NB4 (cell line): ENCODE measurements at places on chromosomes 12 and 14.

DNA sequence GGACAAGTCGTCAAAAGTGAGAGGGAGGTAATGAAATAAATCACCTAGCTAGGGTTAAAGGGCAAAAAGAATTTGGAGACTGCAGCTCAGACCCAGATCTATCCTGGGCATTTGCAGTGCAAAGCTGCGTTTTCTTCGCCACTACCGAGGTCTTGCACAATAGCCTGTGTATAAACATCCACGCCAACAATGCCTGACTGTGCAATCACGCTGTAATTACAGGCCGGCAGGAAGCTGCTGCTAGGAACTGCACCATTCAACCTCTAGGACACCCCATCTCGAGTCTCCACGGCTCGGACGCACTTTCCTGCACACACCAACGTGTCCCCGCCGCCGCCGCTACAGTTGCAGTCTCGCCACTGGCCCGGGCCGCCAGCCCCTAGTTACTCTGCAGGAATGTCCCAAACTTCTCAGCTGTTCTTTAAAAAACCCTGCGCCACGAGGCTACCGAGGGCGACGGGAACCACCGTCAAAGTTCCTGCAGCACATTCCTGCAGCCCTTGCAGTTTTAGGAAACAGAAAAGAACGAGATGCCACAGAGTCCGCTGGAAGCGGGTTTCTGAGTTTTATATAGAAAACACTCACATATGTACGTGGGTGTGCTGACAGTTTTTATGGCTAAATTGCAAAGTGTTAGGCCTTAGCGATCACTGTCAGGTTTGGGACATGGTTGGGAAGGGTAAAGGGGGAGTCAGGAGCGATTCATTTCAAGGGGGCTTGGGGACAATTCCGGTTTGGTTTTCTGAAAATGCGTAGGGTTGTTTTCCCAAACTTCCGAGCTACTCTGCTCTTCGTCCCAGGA is 65.6 kb upstream of the PTGR2 start:
- peak; percentile 95 for DNase-seq

DNA sequence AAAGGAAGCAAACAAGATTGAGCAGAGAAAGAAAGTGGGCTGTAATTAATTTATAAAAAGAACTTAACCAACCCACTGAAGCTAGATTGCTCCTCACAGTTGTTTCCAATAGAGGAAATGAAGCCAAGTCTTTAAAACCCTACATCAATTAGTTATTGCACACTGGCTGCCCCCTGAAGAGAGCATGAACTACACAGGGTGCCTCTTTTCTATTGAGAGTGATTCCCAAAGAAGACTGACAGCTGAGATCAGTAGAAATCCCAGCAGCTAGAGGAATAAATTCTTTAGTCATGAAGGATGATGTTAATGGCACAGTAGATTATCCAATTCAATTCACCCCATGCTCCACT is 8.6 kb upstream of the USP15 start:
- DNase-seq: no peak

- DNase-seq: no peak
Measured at GRCh38 chr12:69988481-69989321, 163.7 kb downstream of the MYRFL start.

DNA sequence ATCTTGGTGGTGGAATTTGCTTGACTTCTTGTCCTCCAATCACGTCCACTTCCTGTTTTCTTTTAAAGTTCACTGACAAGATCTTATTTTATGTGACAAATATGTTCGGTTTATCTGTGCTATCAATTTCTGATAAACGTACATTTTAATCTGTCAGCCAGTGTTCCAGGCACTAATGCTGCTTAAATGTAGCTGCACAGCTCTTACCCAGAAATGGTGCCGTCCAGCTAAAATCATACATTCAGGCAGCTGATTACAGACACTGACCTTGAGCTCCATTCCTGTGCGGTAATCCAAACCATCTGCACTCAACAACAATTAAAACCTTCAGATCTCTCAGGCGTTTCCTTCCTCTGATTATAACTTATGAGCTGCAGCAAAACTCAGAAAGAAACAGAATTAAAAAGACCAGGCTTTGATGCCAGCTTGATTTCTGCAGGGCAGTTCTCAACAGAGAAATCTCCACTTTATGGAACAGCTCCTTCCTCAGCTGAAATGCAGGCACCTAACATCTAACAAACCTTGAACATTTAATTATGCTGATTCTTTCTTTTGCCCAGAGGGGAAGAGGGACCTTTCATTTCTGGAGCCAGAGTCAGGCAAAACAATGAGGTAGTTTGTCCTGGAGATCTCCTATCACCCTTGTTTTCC is 26.4 kb upstream of the RASSF3 start:
- peak; percentile 27 for DNase-seq

DNA sequence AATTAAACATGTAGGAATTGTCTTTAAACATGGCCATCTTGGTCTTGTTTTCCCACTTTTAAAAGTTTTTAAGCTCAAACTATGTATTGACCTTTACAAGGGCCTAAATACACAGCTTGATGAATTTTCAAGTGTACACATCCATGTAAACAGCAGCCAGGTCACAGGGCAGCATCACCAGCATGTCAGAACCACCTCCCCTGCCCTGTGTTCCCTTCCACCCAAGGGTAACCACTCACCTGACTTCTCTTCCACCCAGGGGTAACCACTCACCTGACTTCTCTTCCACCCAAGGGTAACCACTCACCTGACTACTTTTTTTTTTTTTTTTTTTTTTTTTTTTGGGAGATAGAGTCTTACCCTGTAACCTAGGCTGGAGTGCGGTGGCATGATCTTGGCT is 4.6 kb downstream of the FBXW8 start:
- no peak for DNase-seq

GRCh38 chr12:112191840-112192321 is 66.5 kb downstream of the TRAFD1 start:
- no peak for DNase-seq

GRCh38 chr12:45655186-45655585 is 74.3 kb upstream of the ARID2 start:
- peak; percentile 41 for DNase-seq
